Omental fat pad (tissue), 4 donors: ENCODE measurements at places on chromosomes 5 and 9. TPM values are rescaled to one million over a fixed set of nuclear protein-coding genes. Genes with fewer than 3 reads are reported as not detected.

DNA sequence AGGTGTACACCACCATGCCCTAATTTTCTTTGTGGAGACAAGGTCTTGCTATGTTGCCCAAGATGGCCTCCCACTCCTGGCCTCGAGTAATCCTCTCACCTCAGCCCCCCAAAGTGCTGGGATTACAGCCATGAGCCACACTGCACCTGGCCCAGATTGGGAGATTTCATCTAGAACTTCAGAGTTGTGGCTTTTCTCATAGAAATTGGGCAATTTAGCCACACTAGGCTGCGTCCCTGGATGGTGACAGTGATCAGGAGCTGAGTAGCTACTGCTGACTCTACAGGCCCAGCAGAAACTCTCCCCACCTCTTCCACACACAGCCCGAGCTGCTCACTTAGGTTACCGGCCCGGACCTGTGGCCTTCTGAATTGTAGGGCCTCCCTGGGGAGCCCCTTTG is 7.7 kb downstream of the PFN3 start:
- DNase-seq = no peak

- DNase-seq = no peak
Measured at GRCh38 chr9:90001747-90002146, 396.9 kb downstream of the GADD45G start.

GRAMD2B gene
- 40.3 TPM for total RNA-seq

BTNL3 gene
- total RNA-seq = 0.50 TPM

DNA sequence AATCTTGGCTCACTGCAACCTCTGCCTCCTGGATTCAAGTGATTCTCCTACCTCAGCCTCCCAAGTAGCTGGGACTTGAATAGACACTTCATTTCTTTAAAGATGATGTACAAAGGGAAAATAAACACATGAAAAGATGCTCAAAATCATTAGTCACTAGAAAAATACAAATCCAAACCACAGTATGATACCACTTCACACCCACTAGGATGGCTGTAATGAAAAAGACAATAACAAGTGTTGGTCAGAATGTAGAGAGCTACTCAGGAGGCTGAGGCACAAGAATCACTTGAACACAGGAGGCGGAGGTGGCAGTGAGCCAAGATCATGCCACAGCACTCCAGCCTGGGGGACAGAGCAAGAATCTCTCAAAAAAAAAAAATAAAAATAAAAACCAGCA is 13.0 kb downstream of the F2RL2 start:
- no peak for DNase-seq

DNA sequence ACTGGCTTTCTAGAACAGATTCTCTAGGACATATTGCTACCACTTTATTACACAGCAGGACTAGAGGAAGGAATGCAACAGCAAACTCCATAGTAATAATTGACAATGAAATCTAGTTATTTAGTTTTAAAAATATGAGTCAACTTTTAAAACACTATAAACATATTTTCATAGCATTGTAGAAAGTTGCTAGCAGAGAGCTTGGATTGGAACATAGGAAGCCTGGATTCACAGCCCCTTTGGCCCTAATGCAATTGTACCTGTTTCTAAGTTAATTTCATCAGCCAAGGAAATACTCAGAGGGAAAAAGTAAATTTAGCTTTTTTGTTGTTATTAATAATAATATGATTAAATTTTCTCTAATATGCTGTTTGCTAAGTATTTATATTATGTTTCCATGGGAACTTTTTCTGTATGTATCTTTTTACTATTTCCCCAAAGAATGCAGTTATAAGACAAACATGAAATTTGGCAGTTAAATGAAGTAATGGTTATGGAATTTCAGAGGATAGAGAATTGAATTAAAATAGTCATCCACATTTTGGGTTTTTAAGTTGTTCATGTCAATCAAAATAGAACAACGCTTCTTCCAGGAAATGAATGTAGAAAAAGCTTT is 45.6 kb downstream of the VCAN start:
- DNase-seq = no peak

DRD1 gene
- 0.13 TPM for total RNA-seq

C1QTNF2 gene
- total RNA-seq = 0.47 TPM

F2RL2 gene
- total RNA-seq = 0.63 TPM

NPDC1 gene
- total RNA-seq = 63.6 TPM

- DNase-seq = no peak
Measured at GRCh38 chr9:16485160-16485559, 385.3 kb downstream of the BNC2 start.

WDR31 gene
- 0.69 TPM for total RNA-seq

DNA sequence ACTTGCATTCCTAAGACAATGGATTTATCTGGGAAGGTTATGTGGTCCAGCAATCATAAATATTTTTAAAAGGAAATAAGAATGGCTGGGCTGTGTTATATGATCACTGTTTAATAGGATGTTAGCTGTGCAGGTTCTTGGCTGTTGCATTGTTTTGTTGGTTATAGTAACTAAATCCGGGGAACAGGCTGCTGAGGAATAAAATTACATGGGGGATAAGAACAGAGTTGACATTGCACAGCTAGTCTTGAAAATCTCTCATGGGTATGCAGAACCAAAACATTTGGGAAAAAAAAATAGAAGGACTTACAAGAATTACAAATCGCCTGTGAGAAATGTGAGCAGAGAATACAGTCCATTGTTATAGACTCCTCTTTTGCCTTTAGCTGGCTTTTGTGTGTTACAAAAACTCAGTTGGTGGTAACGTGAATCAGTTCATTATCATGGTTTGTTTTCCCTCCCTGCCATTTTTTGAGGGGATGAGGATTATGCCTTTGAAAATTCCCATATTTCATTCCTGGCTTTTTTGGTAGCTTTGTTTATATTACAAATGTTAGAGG is 375.3 kb upstream of the DAB2 start:
- DNase-seq = no peak

AGXT2 gene
- not detected for total RNA-seq

DNA sequence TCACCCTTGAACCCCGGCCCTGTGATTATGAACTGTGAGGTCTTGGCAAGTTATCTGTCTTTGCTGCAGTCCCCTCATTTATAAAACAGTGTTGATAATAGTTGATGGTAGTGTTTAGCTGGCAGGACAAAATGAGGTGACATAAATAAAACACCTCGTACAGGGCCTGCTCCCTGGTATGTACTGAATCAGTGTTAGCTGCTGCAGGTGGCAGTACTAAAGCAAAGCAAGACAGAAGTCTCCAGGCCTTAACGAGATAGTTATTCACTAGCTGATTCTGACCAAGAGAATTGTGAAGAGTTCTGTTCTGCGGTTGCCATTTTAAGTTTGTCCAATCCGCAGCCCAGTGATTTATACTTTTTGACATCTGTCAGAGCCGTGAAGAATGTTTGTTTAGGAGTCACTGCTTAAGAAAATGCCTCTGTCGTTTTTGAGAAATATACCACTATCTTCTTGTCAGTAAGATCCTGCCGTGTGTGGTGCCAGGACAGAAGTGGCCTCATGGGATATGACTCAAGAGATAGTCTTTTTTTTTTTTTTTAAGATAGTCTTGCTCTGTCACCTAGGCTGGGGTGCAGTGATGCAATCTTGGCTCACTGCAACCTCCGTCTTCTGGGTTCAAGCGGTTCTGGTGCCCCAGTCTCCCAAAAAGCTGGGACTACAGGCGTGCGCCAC is 75.9 kb downstream of the KDM4C start:
- DNase-seq = no peak
